Immature natural killer cell (primary cell): ENCODE measurements at places on chromosomes 11 and 22. TPM values are rescaled to one million over a fixed set of nuclear protein-coding genes. Genes with fewer than 3 reads are reported as not detected.
A peak's percentile ranks its signal among the peaks of the same experiment; 100 is the strongest.

CD6 gene
- polyA plus RNA-seq: 17.3 TPM

KLHDC7B gene
- polyA plus RNA-seq: 8.1 TPM

CCDC90B gene
- 64.4 TPM for polyA plus RNA-seq

DNA sequence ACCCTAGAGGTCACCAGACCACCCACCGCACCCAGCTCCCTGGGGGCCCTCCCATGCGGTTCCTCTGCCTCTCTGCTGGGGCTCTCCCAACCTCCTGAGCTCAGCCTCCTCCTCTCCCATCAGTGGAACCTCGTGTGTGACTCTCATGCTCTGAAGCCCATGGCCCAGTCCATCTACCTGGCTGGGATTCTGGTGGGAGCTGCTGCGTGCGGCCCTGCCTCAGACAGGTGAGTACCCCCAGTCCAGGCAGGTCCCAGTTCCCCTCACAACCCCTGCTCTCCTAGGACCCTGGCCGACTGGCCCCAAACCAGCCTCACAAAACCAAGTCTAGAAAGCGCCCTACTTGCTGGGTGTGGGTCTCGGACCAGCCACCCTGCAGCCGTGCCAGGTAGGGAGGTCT, 1.6 kb downstream of the SLC22A12 start:
- peaks cover 7% of the 10 kb centered on the region for H3K27me3 ChIP-seq
- H3K4me1 ChIP-seq: no peaks in the 10 kb centered on the region
- H3K36me3 ChIP-seq: no peaks in the 10 kb centered on the region

GRCh38 chr11:128717516-128717915, 23.6 kb downstream of the FLI1 start:
- H3K27ac ChIP-seq: peak overlapping the region; percentile 95
- H3K36me3 ChIP-seq: peaks cover 5% of the 10 kb centered on the region
- peaks cover 13% of the 10 kb centered on the region for H3K27me3 ChIP-seq
- peak overlapping the region; percentile 85 for H3K4me3 ChIP-seq
- DNase-seq: no peak

DNA sequence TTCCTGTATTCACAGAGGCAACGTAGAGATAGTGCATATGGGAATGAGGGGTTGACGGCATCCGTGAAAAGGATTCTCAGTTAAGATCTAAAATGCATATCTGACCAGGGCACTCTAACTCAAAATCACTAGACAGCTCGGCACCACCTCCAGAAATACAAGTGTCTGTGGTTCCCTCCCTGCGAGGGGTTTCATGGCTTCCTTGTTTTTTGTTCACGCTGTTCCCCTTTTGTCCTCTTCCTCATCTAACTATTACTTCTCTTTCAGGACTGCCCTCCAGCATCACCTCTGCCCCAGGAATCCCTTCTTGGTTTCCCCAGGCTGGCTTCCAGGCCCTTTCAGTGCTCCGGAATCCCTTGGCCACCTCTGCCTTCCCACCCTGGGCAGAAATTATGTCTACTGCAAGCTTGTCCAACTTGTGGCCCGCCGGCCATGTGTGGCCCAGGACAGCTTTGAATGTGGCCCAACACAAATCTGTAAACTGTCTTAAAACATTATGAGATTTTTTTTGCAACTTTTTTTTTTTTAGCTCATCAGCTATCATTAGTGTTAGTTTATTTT, 159.9 kb downstream of the FBXO7 start:
- no peak overlapping the region for H3K27ac ChIP-seq
- DNase-seq: no peak
- peaks cover 2% of the 10 kb centered on the region for H3K27me3 ChIP-seq

- H3K4me3 ChIP-seq: no peak overlapping the region
- peaks cover 18% of the 10 kb centered on the region for H3K27me3 ChIP-seq
- no peak for DNase-seq
- H3K4me1 ChIP-seq: peaks cover 80% of the 10 kb centered on the region
- H3K36me3 ChIP-seq: peaks cover 48% of the 10 kb centered on the region
- peak overlapping the region; percentile 90 for H3K27ac ChIP-seq
These were observed 129.5 kb downstream of the ETS1 start for GRCh38 chr11:128457874-128458273.

- H3K4me3 ChIP-seq: no peak overlapping the region
- no peak for DNase-seq
- peaks cover 54% of the 10 kb centered on the region for H3K4me1 ChIP-seq
These were observed 54.0 kb downstream of the PIK3C2A start for GRCh38 chr11:17153757-17154156.
